ENCODE measurements at places on chromosomes 6 and 20.

GRCh38 chr20:9144643-9145042 lies 75.8 kb downstream of the PLCB4 start:
- no peak for DNase-seq

DNA sequence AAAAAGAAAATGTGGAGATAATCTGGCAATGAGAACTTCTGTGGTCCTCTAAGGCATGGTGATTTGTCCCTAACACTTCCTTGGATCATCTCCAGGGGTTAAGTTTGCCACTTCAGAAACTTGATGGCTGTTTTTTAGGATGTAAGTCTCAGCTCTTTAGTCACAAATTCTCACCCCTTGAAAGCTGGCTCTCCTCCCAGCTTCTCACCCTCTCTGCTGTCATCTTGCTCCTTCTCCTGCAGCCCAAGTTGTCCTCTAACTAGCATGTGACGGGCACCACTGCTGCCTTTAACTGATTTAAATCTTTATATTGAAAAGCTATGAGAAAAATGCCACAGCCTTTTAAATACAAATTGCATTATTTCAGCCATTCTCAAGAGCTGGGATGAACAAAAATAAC lies 107.8 kb downstream of the MAP3K5 start:
- no peak for DNase-seq

- no peak for DNase-seq
Measured at GRCh38 chr20:39874049-39874893, 814.8 kb downstream of the MAFB start.

DNA sequence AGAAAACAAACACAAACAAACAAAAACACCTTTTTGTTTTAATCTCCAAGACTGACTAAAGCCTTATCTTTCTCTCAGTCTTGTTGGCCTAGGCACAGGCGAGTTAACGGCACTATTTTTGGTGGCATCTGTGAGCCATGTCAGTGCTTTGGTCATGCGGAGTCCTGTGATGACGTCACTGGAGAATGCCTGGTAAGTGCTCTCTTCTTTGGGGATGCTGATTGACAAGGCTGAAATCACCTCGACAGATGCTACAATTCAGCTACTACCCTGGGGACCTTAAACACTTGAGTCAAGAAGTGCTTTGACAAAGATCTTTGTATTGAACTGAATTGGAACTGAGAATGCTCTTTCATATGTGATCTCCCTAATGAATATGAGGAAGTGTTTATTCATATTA lies 384.1 kb downstream of the LAMA2 start:
- no peak for DNase-seq

GRCh38 chr20:18778690-18779392 lies 34.7 kb upstream of the SCP2D1 start:
- DNase-seq: no peak

DNA sequence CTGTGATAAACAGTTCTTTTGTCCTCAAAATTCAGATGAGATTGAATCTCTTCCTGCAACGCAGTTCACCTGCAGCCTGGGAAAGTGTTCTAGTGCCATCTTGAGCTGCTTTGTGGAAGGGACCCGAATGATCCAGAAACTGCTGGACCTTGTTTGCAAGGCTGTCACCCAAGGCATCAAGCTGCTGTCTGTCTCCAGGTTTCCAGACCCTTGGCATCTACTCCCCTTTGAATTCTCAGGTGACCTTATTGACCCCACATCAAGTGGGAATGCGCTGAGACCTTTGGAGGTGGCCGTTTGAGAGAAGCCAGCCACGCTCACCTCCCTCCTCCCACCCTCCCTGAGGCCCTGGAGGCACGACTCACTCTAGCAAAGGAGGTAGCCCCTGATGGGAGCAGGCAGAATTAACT lies 112.5 kb downstream of the EDN3 start:
- DNase-seq: no peak

- no peak for DNase-seq
Measured at GRCh38 chr6:25061289-25061936, 125.7 kb upstream of the RIPOR2 start.

DNA sequence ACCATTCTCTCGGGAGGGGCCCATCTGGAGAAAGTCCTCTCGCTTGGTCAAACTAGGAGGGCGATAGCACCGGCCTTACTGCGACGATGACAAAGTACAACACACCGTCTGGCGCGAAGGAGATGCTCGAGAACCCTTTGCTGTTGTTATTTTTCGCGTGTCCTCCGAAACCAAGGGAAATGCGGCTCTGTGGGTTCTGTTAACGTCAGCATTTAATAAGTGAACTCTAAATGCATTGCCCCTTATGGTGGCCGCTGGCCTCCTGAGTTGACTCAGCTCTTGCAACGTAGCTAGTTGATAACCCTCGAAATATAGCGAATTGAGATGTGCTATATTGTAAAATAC lies 577 bp upstream of the SCAND1 start:
- DNase-seq: no peak

- no peak for DNase-seq
Measured at GRCh38 chr20:11204926-11205768, 531.3 kb upstream of the JAG1 start.

DNA sequence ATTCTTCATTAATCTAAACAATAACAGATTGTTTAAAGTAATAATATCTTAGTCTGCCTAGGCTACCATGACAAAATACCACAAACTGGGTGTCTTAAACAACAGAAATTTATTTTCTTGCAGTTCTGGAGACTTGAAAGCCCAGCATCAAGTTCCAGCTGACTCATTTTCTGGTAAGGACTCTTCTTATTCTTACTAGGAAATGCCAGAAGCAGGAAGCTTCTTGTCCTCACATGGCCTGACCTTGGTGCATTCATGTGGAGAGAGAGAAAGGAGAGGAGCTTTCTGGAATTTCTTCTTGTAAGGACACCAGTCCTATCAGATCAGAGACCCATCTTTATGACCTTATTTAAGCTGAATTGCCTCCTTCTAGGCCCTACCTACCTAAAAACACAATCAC lies 110.5 kb downstream of the ANKRD60 start:
- no peak for DNase-seq

- no peak for DNase-seq
Measured at GRCh38 chr6:67883500-67884366, 751.3 kb upstream of the ADGRB3 start.

GRCh38 chr6:106870069-106870468 lies 104.5 kb downstream of the CD24 start:
- no peak for DNase-seq

- DNase-seq: no peak
Measured at GRCh38 chr6:52065621-52066020, 21.8 kb downstream of the PKHD1 start.

- DNase-seq: no peak
Measured at GRCh38 chr20:37541326-37541725, 13.7 kb upstream of the BLCAP start.

DNA sequence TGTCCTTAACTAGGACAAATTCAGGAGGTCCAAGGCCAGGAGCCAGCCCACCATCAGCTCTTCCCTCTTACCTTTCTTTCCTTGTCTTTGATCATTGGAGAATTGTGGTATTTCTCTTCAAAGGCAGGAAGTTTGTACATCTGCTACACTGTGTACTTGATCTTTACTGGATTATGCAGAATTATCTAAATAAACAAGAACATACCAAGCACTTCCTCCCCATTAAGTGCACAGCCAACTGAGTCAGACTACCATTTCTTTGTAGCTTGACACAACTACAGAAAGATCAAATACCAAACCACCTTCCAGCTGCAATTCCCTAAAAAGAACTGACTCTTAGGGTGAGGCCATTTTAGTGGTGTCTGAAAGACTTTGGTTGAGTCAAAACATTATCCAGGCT lies 195.1 kb downstream of the HDGFL1 start:
- DNase-seq: no peak

DNA sequence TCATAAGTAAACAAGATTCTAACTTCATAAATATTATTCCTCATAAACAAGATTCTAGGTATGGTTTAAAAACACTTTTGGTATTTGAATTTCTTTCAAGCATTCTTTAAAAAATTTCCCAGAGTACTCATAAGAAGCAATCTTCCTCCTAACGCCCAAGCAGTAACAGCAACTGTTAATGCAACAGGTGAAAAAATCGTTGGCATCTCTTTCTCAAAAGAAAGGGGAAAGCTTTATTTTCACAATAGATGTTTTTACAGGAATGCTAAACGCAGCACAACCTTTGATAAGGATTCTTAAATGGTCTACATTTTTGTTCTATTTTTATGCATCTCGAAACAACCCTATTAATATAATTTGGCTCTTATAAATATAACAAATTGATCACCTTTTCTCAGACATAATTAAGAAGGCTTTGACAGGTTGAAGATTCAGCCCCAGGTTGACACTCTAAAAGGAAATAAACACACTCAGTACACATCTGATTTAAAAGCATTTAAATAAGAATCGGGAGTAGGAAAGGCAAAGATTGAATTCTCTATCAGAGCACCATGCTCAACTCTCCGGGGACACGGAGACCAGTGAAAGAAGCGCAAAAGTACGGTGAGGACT lies 634 bp downstream of the AHI1 start:
- no peak for DNase-seq

GRCh38 chr6:70667256-70667710 lies 400 bp upstream of the SMAP1 start:
- no peak for DNase-seq

- no peak for DNase-seq
Measured at GRCh38 chr6:153511896-153512496, 380.9 kb upstream of the RGS17 start.

GRCh38 chr6:146955570-146955969 lies 248.6 kb upstream of the STXBP5 start:
- no peak for DNase-seq

- no peak for DNase-seq
Measured at GRCh38 chr20:7879883-7880282, 60.4 kb downstream of the HAO1 start.

- DNase-seq: no peak
Measured at GRCh38 chr6:83310046-83310445, 116.9 kb downstream of the RWDD2A start.

- DNase-seq: no peak
Measured at GRCh38 chr6:89944826-89945407, 50.6 kb downstream of the GJA10 start.

- DNase-seq: no peak
Measured at GRCh38 chr6:153787341-153787606, 251.8 kb upstream of the OPRM1 start.

GRCh38 chr6:154039231-154039842 lies at the start of gene OPRM1:
Gene OPRM1, plus strand, starts transcription at chr6:154039240. Its CDS starts 305 bp downstream, at chr6:154039545.
- no peak for DNase-seq

GRCh38 chr20:7866285-7866684 lies 74.0 kb downstream of the HAO1 start:
- DNase-seq: no peak

Measured in activated naive CD4-positive, alpha-beta T cell (primary cell).